T-helper 2 cell (primary cell): ENCODE measurements at places on chromosomes 12 and 14.

- peak; percentile 70 for DNase-seq
These were observed at the start of gene TPI1 for GRCh38 chr12:6867413-6868210. TPI1 (plus strand) TSS chr12:6867531; CDS start chr12:6867567, 36 bp downstream.

DNA sequence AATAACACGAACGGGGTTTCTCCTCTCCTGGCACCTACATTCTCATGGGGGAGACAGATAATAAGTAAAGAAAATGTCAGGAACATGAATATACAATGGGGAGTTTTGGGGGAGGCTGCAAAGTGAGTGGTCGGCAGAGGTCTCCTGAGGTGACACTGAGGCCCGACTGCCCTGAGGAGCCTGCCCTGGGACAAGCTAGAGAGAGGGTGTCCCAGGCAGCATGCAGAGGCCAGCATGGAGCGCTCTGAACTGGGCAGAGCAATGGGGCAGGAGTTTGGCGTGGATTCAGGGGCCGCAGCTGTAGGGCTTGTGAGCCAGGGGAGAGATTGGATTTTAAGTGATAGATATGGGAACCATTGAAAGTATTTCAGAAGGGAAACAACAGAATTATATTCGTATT is 320.5 kb downstream of the CACNA1C start:
- no peak for DNase-seq

DNA sequence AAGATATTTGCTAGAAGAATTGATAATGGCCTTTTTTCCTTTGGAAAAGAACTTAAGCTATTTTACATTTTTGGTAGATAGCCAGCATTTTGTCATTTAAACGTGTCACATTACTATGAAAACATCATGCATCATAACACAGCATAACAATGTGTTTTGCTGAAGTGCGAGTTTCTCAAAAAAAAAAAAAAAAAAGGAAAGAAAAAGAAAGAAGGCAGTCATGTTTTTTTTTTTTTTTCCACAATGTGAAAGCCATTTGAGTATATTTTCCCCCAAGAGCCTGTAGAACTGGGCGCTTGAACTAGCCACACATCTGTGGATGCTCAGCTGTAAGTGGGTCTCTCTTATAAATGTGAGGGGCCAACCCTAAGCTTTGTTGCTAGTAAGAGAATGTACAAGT is 300.1 kb downstream of the AKAP6 start:
- DNase-seq = no peak

DNA sequence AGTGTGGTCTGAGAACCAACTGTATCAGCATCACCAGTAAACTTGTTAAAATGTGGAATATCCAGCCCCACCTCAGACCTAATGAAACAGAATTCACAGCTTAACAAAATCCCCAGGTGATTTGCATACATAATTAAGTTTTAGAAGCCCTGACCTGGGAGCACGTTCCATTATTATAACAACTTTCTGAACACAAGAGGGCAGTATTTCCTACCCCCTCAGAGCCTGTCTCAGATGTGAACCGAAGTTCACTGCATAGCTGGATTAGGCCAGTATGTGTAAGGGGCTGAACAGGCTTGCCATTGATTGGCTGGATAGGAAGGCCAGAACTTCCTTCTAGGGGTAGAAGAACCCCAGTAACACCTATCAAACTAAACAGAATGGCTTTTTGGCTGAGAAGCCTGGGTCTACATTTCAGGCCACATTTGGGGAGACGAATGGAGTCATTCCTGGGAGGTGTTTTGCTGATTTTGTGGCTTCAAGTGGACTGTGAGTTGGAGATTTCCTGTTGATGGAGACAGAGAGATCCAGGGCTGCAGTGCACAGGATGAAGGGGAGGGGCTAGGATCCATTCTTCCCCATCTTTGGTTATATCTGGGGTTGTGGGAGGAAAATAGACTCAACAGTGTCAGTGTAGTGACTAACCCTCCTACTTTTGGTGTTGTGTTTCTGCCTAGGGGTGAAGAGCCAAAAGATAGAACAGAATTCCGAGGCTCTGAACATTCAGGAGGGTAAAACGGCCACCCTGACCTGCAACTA is 94.7 kb upstream of the OR4E1 start:
- DNase-seq = no peak

- no peak for DNase-seq
These were observed 741.7 kb downstream of the VRK1 start for GRCh38 chr14:97538749-97539410.

DNA sequence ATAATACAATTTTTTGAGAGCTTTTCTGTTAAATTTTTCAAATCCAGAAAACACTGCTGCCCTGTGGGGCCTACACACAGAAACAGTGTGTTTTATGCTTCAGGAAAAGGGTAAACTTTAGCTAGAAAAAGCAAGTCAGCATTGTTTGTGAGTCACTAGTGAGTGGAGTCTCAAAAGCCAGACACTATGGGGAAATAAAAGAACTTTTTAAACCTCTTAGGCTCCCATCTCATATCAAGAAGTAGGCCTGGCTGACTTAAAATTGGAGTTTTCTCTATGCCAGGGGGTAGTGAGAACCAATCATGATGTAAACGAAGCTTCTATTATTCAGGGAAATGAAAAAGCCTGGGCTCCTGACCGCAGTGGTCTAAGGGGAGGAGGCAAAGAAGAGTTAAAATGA is 12.6 kb downstream of the GPR65 start:
- DNase-seq = no peak

DNA sequence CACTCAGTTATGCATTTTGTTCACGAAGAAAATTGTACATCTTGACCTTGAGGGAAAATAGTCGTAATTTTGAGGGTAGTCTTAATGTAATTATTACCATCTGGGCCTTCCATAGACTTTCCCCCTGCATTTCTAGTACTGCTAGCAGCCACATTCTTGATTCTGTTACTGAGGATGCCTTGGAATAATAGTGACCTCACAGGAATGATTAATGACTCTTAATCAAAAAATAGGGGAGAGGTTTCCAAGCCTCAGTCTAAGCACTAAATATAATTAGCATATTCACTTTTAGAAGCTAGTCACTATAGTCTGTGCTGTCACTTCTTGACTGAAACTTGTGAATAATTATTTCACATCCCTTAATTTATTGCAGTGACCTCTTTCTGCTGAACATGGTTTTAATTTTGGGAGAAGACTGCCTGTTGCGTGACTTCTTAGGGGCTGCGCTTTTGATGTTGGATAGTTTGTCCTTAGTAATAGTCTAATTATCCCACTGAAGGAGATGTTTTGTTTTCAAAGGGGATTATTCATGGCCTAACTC is 400.5 kb downstream of the ADAMTS20 start:
- DNase-seq = no peak

GRCh38 chr14:105203701-105204100 is 22.6 kb upstream of the NUDT14 start:
- DNase-seq = no peak

DNA sequence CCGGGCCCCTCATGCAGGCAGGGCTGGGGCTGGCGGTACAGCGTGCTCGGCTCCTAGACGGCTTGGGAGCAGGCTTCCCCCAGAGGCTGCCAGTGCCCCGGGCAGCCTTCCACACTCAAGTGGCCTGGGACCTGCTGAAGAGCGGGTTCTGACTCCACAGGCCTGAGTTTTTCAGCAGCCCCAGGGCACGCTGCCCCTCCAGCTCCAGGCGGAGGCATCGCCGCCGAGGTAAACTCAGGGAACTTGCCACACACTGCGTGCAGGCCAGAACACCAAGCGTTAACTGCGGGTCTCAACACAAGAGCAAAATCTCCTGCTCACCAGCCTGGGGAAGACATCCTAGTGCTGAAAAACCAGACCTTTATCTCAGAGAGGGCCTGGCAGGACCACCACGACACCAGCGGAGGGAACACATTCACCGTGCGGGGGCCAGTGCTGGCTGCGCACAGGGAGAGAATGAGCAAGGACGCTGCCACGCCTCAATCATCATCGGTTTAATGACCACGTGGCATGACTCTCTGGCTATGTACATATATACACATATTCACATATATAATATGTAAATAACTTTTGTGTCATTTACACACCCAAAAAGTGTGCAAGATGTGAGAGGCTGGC is 21.3 kb downstream of the PSMC1 start:
- no peak for DNase-seq

DNA sequence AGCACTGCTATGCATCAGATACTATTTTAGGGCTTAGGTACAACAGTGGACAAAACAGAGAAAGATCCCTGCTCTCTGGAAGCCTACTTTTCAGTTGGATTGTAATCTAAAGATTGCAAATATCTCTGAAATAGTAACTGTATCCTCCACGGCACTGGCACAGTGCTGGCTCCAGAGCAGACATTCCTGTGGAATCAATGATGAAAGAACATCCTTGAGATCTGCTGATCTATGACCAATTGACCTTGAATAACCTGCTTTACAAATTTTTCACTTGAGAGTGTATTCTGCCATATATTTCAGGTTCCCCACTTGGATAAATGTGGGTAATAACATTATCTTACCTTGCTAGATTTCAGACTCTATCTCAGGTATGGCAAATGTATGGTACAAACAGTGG is 3.2 kb downstream of the STAB2 start:
- no peak for DNase-seq

DNA sequence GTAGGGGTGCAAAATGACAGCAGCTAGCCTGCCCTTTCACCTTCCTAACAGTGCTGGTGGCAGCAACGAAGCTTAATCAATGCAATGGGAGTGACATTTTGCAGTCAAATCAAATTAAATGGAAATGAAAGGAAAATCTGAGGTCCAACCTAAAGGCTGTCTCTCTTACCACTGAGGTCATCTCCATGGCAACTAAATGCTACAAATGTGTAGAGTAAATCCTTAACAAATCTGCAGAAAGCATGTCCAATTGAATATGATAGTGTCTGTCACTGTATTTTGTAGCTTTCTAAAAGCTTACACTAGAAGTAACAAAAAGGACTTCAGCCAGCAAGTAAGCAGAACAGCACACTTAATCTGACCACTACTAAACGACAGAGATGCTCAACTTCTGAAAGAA is 488.8 kb downstream of the BCAT1 start:
- DNase-seq = no peak
